ENCODE measurements at places on chromosomes 16 and 17.
A peak's percentile ranks its signal among the peaks of the same experiment; 100 is the strongest.

GRCh38 chr16:49556606-49557446 is 183.2 kb downstream of the C16orf78 start:
- DNase-seq, result no peak

GRCh38 chr17:2194889-2195335 is 108.7 kb downstream of the SMG6 start:
- no peak for DNase-seq

DNA sequence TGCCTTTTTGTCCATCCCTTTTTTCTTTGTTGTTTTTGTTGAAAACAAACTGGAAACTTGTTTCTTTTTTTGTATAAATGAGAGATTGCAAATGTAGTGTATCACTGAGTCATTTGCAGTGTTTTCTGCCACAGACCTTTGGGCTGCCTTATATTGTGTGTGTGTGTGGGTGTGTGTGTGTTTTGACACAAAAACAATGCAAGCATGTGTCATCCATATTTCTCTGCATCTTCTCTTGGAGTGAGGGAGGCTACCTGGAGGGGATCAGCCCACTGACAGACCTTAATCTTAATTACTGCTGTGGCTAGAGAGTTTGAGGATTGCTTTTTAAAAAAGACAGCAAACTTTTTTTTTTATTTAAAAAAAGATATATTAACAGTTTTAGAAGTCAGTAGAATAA is 4.9 kb downstream of the SOX9 start:
- DNase-seq, result no peak

DNA sequence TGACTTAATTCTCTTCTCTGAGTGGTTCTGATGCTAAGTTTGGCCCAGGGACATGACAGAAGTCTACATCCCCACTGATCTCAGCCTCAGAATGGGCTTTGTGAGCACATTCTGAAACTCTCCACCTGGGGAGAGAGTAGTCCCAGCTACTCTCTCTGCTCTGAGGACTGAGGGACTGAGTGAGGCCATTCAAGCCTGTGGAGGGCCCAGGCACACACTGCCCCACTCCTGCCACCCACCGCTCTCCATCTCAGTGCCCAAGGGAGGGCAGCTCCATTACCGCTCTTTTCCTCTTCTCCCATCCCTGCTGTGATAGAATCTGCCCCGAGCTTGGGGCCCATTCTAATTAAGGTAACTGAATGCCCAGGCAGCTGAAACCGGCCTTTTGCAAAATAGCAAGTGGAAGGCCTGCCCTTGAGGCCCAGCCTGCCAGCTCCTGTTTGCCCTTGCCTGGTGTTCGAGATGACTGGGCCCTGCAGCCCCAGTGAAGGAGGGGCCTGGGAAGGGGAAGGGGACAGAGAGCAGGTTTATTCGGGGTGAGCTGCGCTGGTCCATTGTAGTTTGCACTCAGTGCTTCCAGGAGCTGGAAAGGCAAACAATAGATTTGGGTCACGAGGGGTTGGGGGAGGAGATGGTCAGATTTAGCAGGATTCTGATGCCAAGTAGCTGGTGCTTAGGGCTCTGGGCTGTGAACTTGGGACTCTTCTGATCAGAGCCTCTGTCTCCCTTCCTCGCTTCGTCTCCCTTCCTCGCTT is 76.2 kb downstream of the RAB11FIP4 start:
- no peak for DNase-seq

GRCh38 chr16:52812678-52813556 is 239.8 kb downstream of the CHD9NB start:
- DNase-seq, result no peak

DNA sequence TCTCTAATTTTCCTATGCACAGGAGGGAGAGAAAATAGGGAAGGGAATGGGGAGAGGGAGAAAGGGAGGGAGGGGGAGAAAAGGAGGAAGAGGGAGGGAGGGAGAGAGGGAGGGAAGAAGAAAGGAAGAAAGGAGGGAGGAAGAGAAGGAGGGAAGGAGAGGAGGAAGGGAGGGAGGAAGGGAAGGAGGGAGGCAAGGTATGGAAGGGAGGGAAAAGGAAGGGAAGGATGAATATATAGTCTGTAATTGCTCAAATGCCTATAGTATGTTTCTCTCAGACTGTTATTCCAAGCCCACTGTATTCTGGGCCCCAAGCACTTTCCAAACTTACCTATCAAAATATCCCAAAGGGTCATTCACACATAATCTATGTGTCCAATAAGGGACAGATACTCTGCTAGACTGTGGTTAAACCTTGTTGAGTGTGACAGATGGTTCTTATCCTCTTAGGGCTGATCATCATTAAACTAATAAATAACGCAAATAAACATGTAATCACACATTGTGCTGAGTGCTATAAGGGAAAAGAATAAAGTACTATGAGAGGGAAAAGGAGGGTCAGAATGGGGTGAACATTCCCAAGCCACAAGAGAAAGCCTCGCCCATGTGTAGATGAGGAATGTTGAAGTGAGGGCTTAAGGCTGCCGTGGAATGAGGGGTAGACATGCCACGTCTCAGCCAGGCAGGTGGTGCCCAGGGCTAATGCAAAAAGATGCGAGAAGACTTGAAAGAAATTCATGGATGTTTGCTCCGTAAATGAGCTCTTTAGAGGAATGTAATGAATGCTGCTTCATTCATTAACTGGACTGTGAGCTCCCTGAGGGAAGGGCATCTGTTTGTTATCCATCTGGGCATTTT is 30.6 kb downstream of the ASIC2 start:
- DNase-seq, result no peak

- no peak for DNase-seq
These were observed 5.1 kb downstream of the BPTF start for GRCh38 chr17:67830440-67830839.

DNA sequence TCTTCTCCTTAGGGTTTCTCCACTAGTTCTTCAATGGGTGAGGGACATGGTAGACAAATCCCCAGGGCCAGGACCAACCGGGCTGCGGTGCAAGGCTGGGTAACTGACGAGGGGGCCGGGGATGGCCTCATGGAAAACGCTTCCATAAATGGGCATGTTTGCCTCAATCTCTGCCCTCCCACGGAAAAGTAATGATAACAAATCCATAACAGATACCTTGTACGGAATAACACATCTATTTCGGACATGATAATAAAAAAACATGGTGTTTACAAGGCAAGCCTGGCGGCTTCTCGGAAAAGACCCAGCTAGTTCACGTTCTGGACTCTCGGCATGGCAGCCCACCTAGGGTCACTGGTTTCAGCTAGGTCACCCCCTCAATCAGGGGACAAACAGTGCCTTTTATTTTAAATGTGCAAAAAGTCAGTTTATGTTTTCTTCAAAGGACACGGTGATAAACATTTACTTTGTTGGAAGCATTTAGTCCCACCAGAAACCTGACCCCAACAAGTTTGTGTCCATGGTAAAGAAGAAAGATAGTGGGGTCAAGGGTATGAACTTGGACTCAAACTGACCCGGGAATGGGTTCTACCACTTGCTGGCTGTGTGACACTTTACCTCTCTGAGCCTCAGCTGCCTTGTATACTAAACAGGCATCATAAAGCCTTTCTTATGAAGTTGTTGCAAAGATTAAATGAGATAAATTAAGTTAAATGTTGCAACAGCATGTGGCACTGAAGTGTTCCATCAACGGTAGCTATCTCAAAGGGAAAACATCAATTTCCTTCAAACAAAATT is 1.7 kb downstream of the MYH11 start:
- DNase-seq, result no peak

GRCh38 chr17:57406131-57406980 is 150.0 kb downstream of the MSI2 start:
- no peak for DNase-seq

- no peak for DNase-seq
These were observed 17.0 kb downstream of the PAFAH1B1 start for GRCh38 chr17:2610195-2611175.

GRCh38 chr16:56999409-57000270 is 10.3 kb downstream of the NLRC5 start:
- peak; percentile 30 for DNase-seq

- DNase-seq, result no peak
These were observed 2.4 kb downstream of the GJD3 start for GRCh38 chr17:40361925-40362695.

DNA sequence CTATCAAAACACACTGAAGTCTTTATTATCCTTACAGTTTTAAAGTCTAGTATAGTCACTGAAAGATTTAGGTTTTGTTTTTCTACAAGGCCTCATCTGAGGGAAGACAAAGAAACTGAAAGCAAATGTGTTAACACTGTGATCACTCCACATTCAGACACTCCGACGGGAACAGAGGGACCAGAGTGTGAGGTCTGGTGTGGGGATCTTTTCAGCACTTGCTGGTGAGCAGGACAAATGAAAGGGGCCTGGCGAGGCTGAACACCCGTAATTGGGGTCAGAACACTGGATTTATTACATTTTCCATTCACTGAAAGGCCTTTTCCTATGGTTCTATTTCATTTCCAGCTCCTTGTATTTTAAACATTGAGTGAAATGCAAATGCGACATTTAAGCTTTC is 910.5 kb downstream of the CDH11 start:
- no peak for DNase-seq

DNA sequence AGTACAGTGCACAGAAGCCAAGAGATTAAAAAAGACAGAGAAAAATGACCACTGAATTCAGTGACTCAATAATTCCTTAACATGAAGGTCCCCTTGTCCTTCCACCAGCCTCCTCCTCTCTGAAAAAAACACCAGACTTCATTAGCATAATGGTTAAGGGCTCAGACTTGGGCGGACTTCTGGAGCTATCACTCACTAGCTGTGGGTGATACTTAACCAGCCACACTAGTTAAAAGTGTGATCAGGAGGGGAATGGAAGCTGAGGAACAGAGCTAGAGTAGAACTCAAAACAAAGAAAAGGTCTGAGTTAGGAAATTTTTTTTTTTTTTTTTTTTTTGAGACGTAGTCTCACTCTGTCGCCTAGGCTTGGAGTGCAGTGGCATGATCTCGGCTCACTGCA is 23.2 kb downstream of the ZNF652 start:
- peak; percentile 67 for DNase-seq

DNA sequence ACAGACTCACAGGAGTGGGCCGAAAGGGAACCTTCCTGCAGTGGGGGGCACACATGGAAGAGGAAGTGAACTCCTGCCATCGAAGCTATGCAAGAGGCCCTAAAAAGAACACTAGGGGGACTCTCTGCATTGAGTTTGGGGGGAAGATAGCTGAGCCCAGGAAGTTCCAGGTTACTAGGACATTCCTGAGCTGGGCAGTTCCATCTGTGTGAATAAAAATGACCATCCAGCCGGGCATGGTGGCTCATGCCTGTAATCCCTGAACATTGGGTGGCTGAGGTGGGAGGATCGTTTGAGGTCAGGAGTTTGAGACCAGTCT is 211.8 kb downstream of the ZNF423 start:
- DNase-seq, result no peak

DNA sequence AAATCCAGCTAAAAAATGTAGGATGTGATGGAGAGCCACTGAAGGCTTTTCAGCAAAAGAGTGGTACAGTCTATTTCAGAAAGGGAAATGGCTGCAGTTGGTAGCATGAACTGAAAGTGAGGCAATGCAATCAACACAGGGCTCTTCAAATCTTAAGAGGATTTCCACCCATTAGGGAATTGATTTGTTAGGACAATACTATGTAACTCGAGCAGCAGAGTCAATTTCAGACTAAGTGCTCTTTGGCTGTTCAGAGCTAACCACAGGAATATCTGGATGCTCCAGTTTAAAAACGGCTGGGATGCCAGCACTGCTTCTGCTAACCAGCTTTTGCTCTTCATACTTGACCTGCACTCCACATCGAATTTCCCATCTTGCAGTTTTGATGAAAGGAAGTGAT is 24.6 kb downstream of the CACNG1 start:
- no peak for DNase-seq

GRCh38 chr17:9322326-9322725 is 253.3 kb downstream of the STX8 start:
- DNase-seq, result no peak

DNA sequence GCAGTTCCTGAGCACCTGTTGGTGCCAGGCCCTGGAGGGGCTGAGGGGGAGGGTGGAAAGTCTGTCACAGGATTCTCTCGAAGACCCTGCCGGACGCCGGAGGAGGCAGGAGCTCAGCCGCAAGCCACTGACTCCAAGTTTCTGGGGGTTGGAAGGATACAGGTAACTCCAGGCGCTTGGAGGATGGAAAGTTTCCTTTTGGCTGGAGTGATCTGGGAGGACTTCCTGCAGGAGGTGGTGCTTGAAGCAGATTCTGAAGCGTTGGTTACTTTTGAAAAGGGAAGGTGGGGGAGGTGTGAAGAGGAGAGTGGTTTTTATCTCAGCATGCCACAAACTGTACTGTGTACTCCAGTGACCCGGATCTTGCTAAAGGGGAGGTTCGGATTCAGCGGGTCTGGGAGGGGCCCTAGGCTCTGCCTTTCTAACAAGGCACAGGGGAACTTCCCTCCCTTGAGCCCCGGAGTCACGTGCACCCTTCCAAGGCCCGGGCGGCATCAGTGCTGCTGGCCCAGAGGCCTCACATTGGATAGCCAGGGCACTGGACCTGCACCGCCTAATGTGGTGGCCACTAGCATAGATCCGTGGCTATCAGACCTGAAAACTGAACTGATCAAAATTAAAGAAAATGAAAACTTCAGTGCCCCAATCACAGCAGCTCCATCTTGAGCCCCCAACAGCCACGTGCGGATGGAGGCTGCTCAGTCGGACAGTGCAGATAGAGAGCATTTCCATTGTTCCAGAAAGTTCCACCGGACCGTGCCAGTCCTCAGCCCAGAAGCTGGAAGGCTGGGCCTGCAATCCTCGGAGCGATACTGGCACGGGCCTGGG is 42.2 kb upstream of the GSE1 start:
- peak; percentile 87 for DNase-seq

- DNase-seq, result no peak
These were observed 170.2 kb downstream of the UTP18 start for GRCh38 chr17:51430591-51430990.

GRCh38 chr17:82338858-82339633 is 5.5 kb upstream of the SECTM1 start:
- DNase-seq, result no peak

DNA sequence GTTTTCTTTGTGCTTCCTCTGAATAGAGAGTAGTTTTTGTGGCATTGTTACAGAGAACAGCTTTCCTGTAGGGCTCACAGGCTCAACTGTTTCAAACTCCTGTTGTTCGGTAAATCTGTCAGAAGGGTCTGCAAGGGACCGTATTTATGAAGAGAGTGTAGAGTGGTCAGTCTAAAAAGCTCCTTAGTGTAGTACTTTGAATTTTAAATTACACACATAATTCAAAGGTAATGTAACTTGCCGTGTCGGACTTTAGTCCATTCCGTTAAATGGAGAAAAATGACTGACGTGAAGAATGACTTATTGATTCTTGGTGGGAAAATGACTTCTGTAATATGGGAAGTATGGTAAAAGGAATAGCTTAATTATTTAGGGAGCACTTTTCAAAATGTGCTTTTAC is 190.9 kb downstream of the WWOX start:
- no peak for DNase-seq

- DNase-seq, result no peak
These were observed 255.9 kb downstream of the KATNIP start for GRCh38 chr16:27805828-27806351.

GRCh38 chr16:20175358-20175757 is 101.7 kb upstream of the GPR139 start:
- no peak for DNase-seq

- DNase-seq, result no peak
These were observed 21.8 kb upstream of the BCO1 start for GRCh38 chr16:81216706-81217105.

- no peak for DNase-seq
These were observed 247.3 kb upstream of the RPL38 start for GRCh38 chr17:73956169-73956568.
